ENCODE measurements at places on chromosomes 1 and 21. TPM values are rescaled to one million over a fixed set of nuclear protein-coding genes. Genes with fewer than 3 reads are reported as not detected.

The ST6GALNAC3 gene
- total RNA-seq, result 4.5 TPM

The ADCY10 gene
- 0.22 TPM for total RNA-seq

The CASZ1 gene
- 56.3 TPM for total RNA-seq

The ILDR2 gene
- 3.6 TPM for total RNA-seq

The MROH9 gene
- total RNA-seq, result not detected

The IL20 gene
- total RNA-seq, result not detected

The ID3 gene
- 75.2 TPM for total RNA-seq

DNA sequence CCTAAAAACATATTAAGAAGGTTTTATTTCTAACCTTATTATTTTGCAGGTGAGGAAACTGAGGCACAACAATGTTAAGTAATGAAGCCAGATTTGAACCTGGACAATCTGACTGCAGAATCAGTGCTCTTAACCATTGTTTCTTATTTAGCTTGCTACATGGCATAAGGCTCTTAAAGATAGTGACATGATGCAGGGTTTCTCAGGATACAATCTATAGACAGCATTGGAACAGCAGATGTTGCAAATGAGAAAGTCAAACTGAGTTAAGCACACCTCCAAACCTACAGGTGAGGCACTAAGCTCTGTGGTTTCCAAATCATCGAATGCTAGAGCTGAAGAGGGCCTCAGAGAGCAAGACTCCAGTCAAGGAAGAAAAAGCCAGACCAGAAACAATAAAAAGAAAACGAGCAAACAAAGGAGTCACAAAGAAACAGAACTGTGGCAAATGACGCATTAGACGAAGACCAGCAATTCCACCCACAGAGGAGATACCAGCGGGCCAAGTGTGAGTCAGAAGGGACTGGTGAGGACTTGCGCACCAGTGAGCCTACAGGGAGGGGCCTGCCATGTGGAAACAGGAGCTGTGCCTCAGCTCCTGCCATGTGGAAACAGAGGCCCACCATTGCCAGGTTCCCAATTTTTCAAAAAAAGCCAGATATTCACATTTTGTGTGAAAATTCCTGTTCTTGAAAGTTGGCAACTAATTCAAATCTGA, 14.4 kb downstream of the CD58 start:
- peaks cover 76% of the 10 kb centered on the region for H3K4me1 ChIP-seq
- peak overlapping the region; percentile 32 for H3K27ac ChIP-seq
- no peaks in the 10 kb centered on the region for H3K36me3 ChIP-seq
- no peak overlapping the region for H3K4me3 ChIP-seq

DNA sequence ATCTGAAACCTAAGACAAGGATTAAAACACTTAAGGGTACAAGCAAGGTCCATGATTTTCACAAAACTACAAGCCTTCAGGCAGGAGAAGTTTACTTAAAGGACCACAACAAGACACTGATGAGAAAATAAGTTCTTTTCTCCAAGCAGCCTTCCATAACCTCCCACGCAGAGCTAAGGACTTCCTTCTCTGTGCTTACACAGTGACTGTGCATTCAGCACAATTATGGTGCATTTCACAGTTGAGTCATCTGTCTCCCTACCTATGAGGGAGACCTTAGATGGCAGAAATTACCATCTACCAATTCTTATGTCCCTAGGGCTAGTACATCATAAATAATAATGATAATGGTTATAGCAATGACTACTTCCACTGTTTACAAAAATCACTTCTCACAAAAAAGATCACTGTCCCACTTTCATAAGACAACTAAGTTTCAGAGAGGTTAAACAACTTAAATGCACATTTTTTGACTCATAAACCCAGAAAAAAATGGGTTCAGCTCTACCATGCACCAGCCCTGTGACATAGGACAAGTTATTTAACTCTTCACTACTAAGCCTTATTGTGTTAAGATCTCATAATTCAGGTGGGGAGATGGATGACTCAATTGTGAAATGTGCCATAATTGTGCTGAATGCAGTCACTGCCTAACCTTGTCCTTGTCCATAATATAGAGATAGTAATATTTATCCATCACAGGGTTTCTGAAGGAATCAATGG, 45.3 kb downstream of the TARBP1 start:
- no peak overlapping the region for H3K27ac ChIP-seq
- no peak for DNase-seq

GRCh38 chr1:181608948-181609347, 125.6 kb downstream of the CACNA1E start:
- no peaks in the 10 kb centered on the region for H3K36me3 ChIP-seq
- peaks cover 55% of the 10 kb centered on the region for H3K27me3 ChIP-seq
- no peak overlapping the region for H3K27ac ChIP-seq
- H3K4me1 ChIP-seq, result no peaks in the 10 kb centered on the region
- DNase-seq, result no peak

DNA sequence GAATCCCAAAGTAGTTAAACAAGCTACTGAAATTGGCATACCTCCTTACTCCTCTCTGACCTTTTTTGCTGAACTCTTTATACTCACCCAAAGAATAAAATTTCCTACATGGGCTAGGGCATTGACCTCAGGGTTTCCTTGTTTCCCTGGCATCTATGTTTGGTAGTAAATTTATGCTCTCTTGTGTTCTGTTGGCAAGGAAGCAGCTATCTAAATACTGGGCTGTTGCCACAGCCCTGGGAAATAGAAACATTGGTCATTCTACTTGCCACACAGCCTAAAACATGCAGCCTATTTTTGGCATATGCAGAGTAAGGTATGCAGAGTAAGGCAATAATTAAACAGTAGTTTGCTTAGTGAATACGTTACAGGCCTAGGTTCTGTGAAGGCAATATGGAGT, 351.4 kb downstream of the HLX start:
- no peak for DNase-seq
- H3K27ac ChIP-seq, result peak overlapping the region; percentile 65
- no peak overlapping the region for H3K4me3 ChIP-seq
- H3K4me1 ChIP-seq, result peaks cover 39% of the 10 kb centered on the region

GRCh38 chr21:42290505-42290904, 24.7 kb downstream of the TFF3 start:
- H3K4me1 ChIP-seq, result no peaks in the 10 kb centered on the region
- H3K4me3 ChIP-seq, result no peak overlapping the region
- DNase-seq, result no peak
- H3K36me3 ChIP-seq, result peaks cover 78% of the 10 kb centered on the region
- H3K27ac ChIP-seq, result no peak overlapping the region

GRCh38 chr21:42440187-42440792, 36.6 kb downstream of the UBASH3A start:
- H3K36me3 ChIP-seq, result no peaks in the 10 kb centered on the region
- H3K4me1 ChIP-seq, result no peaks in the 10 kb centered on the region
- H3K4me3 ChIP-seq, result no peak overlapping the region
- H3K27ac ChIP-seq, result no peak overlapping the region
- H3K27me3 ChIP-seq, result peaks cover 57% of the 10 kb centered on the region

DNA sequence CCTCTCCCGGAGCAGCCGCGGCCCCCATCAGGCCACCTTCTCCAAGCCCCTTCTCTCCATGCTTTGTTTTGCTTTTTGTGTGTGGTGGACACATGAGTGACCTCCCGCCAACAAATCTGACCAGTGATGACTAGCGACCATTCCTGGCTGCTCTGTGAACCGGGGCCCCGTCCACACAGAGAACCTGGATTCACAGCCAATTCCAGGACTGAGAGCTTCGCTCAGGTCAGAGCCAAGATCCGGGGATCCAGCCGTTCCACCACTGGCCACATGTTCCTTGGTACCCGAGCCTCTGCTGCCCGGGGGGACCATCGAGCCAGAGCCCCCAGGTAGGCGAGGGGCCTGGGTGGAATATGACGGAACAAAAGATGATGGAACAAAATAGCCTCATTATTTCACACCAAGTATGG, 46.7 kb upstream of the COL18A1 start:
- H3K4me1 ChIP-seq, result peaks cover 67% of the 10 kb centered on the region
- H3K27me3 ChIP-seq, result no peaks in the 10 kb centered on the region
- H3K4me3 ChIP-seq, result no peak overlapping the region
- peak overlapping the region; percentile 90 for H3K27ac ChIP-seq
- no peaks in the 10 kb centered on the region for H3K36me3 ChIP-seq
- DNase-seq, result no peak

GRCh38 chr1:197137322-197137721, 9.1 kb downstream of the ASPM start:
- H3K4me1 ChIP-seq, result no peaks in the 10 kb centered on the region
- no peak overlapping the region for H3K27ac ChIP-seq
- H3K4me3 ChIP-seq, result no peak overlapping the region
- no peak for DNase-seq
- H3K36me3 ChIP-seq, result no peaks in the 10 kb centered on the region
- no peaks in the 10 kb centered on the region for H3K27me3 ChIP-seq

DNA sequence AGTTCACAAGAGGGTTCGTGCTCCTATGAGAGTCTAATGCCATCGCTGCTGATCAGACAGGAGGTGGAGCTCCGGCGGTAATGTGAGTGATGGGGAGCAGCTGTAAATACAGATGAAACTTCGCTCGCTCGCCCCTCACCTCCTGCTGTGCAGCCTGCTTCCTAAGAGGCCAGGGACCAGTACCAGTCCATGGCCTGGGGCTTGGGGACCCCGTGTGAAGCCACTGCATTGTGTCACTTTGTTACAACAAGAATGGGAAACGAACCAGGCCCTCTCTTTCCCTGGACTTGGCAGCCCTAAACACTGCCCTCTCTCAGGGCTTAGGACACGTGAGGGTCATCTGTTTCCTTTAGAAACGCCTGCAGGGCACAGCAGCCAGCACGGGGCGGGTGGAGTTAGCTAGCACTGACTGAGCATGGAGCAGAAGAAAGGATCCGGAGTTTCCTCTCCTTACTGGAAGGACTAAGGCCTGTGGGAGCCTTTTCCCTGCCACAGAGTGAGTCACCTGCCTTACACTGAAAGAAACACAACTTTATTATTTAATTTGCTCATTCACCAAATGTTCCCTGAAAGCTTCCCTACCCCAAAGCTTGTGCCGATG, 185.2 kb upstream of the TMEM51 start:
- H3K4me3 ChIP-seq, result no peak overlapping the region
- H3K27ac ChIP-seq, result peak overlapping the region; percentile 69
- H3K36me3 ChIP-seq, result no peaks in the 10 kb centered on the region
- no peaks in the 10 kb centered on the region for H3K27me3 ChIP-seq

DNA sequence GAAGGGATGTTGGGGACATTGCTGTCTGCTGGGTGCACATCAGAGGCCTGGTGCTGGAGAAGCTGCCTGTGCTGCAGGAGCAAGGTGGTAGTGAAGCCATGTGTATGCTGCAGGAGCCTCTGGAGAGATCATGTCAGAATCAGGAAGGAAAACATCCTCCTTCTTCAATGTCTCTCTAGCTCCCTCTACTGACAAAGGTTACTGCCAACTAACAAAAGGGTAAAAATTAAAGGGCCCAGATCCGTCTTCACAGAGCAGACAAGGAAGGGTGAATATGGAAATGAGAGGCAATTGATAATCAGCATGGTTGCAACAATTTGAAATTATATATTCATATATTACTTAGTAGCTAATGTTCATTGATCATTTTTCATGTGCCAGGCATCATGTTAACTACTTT, 32.2 kb downstream of the FAM177B start:
- no peaks in the 10 kb centered on the region for H3K27me3 ChIP-seq
- no peak for DNase-seq
- H3K4me1 ChIP-seq, result no peaks in the 10 kb centered on the region
- H3K36me3 ChIP-seq, result no peaks in the 10 kb centered on the region

GRCh38 chr1:44371206-44371605, 16.1 kb upstream of the ERI3 start:
- no peak for DNase-seq
- H3K27ac ChIP-seq, result no peak overlapping the region
- H3K36me3 ChIP-seq, result no peaks in the 10 kb centered on the region
- no peak overlapping the region for H3K4me3 ChIP-seq

- DNase-seq, result peak; percentile 23
- peaks cover 26% of the 10 kb centered on the region for H3K27me3 ChIP-seq
- peak overlapping the region; percentile 66 for H3K4me3 ChIP-seq
- H3K36me3 ChIP-seq, result no peaks in the 10 kb centered on the region
- H3K4me1 ChIP-seq, result peaks cover 19% of the 10 kb centered on the region
Observed at GRCh38 chr21:36747041-36747814, 48.3 kb downstream of the SIM2 start.

DNA sequence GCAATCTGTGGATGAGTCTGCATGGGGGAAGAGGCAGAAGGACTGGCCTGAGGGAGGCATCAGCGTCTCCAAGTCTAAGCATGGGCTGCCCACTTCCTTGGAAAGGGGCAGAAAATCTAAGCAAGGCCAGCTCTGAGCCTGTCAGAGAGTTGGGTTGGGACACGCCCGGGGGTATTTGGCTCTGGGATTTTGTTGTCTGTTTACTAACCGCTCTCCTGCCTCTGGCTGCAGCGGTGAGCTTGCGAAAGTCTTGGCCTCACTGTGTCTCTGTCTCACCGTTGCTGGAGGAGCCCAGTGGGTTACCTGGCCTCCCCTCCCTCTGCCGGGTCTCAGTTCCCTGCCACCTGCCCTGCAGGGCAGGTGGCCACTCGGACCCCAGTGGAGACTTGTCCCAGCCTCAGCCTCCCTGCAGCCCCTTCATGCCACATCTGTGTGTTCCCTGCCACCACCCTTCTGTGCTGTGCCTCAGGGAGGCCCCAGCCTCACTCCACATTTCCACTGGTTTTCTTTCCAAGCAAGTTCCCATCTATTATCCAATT, 33.7 kb downstream of the EDN2 start:
- no peaks in the 10 kb centered on the region for H3K36me3 ChIP-seq
- no peak overlapping the region for H3K4me3 ChIP-seq
- DNase-seq, result no peak

DNA sequence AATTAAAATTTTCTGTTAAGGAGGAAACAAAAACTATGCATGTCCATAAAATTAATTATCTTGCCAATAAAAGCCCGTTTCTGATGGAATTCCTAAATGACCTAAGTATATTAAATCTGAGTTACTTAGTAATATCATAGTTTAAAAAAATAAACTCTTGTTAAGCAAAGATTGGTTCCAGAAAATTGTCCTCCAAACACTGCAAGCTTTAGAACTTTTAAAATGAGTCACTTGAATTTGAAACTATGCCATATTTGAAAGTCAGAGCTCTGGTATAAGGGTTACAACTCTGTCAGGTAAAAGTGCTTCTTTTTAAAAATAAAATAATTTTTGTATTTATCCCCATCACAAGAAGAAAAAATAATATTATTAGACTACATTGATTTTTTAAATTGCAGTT, 409.5 kb downstream of the PLPP3 start:
- H3K27ac ChIP-seq, result no peak overlapping the region
- H3K36me3 ChIP-seq, result no peaks in the 10 kb centered on the region
- no peaks in the 10 kb centered on the region for H3K27me3 ChIP-seq

GRCh38 chr1:167578939-167579521, 25.5 kb upstream of the CREG1 start:
- DNase-seq, result no peak
- H3K27ac ChIP-seq, result no peak overlapping the region
- no peaks in the 10 kb centered on the region for H3K4me1 ChIP-seq
- H3K4me3 ChIP-seq, result no peak overlapping the region
